ENCODE measurements at places on chromosomes 5 and 9.
A peak's percentile ranks its signal among the peaks of the same experiment; 100 is the strongest.

DNA sequence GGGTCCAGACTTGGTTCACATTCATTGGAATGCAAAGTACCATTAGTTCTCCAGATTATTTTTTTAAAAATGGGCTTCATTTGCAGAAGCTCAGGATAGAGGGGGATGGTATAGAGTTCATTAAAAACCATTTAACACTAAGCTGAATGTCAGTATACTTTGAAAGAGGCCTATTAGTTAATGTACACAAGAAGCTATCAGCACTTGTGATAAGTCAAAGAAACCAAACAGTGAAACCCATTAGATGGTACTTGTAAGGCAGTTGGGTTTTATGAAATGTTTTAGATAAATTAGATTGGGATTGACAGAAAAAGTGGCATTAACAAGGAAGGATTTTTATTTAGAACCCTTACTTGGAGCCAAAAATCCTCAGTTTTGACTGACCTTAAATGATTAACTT lies 229.2 kb upstream of the MPDZ start:
- DNase-seq: no peak

- DNase-seq: no peak
These were observed 8.7 kb downstream of the SLC6A19 start for GRCh38 chr5:1209896-1210776.

DNA sequence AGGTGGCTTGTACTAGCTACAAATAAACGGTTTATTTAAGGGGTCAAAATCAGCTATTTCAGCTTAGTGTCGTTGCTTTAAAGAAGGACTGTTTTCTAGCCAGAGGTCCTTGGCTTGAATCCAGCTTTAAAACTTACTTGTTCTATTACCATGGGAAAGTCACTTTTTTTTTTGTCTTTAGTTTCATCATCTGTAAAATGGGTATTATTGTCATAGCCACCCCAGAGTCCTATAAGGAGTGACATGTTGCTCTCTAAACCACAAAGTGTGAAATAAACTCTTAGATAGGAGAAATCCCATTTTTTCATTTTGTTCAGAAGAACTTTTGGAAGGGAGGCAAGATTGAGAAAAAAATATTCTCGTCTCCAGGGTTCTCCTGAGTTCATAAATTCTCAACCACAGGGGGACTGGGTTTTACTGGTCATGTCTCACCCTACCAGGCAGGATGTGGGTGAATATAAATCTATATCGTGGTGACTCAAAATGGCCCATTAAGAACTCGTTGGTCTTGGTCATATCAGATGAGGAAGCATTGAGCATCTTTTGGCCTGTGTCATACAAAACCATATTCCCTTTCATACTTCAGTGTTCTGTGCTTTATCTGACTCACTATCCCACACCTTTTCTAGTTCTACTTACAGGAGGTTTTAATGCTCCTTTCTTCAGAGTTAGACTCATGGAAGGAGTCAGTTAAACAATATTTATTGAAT lies 202.7 kb upstream of the NR3C1 start:
- no peak for DNase-seq

GRCh38 chr5:21806271-21806670 lies 1046.9 kb downstream of the CDH12 start:
- no peak for DNase-seq

DNA sequence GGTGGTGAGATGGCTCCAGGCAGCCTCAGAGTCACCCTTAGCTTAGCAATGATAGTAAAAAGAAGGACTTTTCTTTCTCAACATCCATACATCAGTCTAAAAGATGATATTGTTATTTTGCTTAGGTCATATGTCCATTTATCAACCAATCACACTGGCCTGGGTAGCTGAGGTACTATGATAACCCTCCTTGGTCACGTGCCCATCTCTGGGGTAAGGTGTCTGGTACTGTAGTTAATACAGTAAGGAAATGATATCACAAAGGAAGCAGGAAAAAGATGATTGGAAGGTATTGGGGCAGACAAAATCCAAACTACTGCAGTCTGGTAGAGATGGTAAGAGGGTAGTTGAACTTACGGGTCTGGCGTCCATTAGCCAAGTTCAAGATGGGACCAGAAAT lies 5.1 kb upstream of the SMAD5 start:
- no peak for DNase-seq

DNA sequence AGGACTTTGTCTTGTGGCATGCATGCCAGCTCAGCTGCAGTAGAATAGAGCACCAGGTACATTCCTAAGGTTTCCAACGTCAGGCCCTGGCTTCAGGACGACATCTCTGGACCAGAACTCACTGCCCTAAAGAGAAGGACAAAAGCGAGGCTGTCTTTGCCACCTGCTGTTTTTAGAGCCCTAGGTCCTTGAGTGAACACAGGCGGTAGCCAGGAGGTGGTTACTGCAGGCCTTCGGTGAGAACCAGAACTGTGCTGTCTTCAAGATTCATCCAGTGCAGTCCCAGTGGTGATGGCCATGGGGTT lies 288.9 kb upstream of the CDH18 start:
- DNase-seq: no peak

GRCh38 chr5:146890731-146891440 lies 12.3 kb upstream of the PPP2R2B start:
- no peak for DNase-seq

- DNase-seq: no peak
These were observed 71.8 kb downstream of the SYK start for GRCh38 chr9:90873422-90873821.

GRCh38 chr5:105619725-105620124 lies 2051.0 kb downstream of the EFNA5 start:
- DNase-seq: no peak

- peak; percentile 25 for DNase-seq
These were observed 37.3 kb downstream of the FBXW2 start for GRCh38 chr9:120755810-120756434.

DNA sequence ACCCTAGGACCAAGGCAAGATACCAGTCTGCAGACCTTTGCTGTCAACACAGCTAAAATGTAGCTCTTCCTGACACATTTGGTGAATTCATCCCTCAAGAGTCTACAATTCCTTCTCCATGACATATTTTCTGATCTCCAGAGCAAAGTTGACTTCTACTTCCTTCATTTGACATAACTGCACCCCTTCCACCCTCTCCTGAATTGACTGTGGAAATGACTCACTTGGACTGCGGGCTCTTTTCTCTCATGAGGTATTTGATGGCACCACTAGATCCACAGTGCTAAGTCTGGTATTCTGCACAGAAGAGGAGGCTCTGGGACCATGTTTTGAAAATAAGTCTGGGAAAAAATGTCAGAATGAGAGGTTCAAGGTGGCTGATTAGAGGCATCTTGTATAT lies 338.4 kb upstream of the TRPC7 start:
- no peak for DNase-seq

DNA sequence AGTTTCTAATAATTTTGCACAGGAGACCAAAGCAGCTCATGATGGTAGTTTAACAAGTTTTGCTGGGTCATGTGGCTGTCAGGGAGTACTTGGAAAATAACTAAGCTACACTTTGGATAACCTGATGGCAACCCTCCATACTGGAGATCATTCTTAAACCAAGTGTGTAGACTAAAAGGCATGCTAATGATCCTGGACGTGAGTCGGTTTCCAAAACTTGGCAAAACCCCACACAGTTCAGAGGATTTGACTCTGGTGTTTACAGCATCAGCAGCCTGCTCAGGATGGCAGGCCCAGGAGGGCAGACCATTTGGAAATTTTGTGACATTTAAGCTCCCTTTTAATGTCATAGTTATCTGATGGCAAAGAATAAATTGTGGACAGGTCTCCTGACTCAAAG lies 196.5 kb upstream of the EFNA5 start:
- no peak for DNase-seq

GRCh38 chr9:97633859-97634490 lies 354 bp downstream of the NCBP1 start:
- DNase-seq: no peak

- DNase-seq: no peak
These were observed 55.1 kb downstream of the IRF1 start for GRCh38 chr5:132435447-132435846.

DNA sequence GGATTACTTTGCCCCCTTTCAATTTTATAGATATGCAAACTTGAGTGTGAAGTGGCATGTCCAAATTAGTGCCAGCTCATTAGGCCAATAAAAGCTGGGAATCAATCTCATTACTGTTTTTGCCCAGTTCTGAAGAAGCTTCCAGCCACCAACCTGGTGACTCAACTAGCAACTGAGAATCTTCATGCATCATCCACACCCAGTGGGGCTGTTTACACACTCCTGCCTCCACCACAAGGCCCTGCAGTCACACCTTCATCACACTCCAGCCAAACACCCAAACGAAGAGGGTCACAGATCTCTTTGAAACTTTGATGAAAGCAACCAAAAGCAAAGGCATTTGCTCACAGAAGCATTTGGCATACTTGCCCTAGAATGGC lies 41.3 kb upstream of the S1PR3 start:
- DNase-seq: no peak

GRCh38 chr5:152987131-152987530 lies 503.3 kb upstream of the GRIA1 start:
- no peak for DNase-seq

DNA sequence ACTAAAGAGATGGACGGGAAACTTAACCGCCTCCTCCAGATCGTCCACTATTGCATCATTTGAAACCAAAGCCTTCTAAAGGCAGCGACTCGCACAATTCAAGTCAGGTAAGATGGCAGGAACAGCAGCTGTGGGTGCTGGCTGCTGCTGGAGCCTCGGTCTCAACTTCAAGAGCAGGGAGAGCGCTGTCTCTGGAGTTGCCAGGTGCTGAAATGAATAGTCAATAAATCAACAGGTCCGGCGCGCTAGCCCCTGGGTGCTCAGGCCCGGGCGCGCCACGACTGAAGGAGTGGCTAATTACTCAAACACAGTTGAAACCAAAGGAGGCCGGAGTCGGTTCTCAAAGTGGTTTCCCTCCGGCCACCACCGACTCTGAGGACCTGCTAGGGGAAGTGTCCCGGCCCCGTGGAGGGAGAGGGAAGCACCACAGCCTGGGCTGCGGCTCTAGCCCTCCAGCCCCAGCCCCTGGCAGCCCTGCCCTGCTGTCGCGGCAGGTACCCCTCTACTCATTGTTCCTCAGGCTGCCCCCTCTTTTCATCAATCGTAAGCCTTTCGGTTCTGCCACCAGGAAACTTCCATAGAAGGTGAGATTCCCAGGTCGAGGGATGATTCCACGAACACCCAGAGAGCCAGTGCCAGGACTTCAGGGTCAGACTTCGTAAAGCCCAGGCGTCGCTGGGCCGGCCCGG lies 804 bp downstream of the TTC39B start:
- peak; percentile 65 for DNase-seq

DNA sequence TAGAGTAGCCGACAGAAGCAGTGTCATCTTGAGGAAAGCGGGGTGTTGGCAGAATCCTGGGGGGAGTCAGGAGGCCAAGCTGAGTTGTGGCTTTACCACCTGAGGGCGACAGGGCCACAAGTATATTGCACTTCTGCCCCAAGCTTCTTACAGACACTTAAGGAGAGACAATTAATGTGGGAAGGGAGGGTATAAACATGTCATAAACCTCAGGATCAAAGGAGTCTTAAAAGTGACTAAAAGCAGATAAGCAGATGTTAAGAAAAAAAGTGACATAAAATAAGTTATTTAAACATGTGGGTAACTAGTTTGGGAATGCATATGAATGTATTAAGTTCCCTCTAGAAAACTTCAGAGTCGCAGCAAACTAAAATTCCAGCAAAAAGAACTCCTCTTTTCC lies 63.9 kb downstream of the ERAP1 start:
- no peak for DNase-seq

DNA sequence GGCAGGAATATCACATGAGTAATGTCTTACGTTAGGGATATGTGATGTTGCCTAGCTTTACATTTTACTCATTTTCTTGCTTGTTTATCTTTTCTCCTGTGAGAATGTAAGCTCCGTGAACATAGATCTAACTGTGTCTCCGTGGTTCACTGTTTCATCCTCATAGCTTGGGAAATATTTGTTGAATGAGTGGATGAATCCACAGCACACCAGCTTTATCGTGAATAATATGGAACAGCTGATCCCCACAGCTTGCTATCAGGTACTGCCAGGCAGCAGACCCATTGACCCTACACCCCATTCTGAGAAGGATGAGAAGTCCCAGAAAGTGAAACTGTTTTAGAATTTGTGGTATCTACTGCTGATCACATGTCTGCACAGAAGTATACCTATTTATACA lies 106.8 kb upstream of the FBN2 start:
- peak; percentile 86 for DNase-seq

GRCh38 chr5:74143721-74144330 lies 496.7 kb downstream of the ENC1 start:
- no peak for DNase-seq

DNA sequence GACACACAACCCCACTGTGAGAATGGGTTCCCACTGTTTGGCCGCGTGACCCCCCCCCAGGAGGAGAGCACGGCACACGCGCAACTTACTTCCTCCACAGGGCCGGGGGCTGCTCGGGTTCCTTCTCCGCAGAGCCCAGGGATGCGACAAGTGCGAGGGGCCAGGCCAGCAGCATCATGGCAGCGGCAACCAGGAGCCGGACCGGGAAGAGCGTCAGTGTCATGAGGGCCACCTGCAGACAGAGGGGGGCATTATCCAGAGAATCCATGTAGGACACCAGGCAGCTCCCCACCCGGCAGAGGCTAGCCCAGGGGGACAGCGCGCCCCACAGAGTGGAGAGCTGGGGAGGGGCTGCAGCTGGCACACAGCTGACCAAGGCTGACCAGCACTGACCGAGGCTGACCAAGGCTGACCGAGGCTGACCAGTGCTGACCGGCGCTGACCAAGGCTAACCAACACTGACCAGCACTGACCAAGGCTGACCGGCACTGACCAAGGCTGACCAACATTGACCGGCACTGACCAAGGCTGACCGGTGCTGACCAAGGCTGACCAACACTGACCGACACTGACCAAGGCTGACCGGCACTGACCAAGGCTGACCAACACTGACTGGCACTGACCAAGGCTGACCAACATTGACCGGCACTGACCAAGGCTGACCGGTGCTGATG lies 22.3 kb downstream of the LPCAT1 start:
- no peak for DNase-seq

GRCh38 chr5:35853631-35854030 lies 3.1 kb upstream of the IL7R start:
- peak; percentile 47 for DNase-seq
